NCI-H748 treated with DMSO at 0.1 percent for 48 hours (cell line): ENCODE measurements at places on chromosomes 12 and 14.

- no peak for DNase-seq
These were observed 95.8 kb upstream of the ATXN7L3B start for GRCh38 chr12:74441872-74442271.

DNA sequence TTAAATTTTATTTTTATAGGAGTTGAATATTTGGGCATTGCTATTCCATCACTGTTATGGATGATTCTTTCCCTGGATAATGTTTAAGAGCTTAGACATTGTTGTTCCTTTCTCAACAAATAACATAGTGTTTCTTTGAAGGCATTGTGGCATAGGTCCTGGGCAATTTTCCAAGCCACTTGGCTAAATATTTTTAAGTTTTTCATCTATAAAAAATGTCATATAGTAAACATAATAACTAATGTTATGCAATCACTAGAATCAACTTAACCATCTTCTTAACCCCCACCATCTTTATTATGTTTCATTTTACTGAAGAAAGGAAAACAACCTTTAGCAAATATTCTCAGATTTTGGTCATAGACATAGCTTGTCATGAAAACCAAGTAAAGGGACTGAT lies 600.6 kb upstream of the LMO3 start:
- no peak for DNase-seq

DNA sequence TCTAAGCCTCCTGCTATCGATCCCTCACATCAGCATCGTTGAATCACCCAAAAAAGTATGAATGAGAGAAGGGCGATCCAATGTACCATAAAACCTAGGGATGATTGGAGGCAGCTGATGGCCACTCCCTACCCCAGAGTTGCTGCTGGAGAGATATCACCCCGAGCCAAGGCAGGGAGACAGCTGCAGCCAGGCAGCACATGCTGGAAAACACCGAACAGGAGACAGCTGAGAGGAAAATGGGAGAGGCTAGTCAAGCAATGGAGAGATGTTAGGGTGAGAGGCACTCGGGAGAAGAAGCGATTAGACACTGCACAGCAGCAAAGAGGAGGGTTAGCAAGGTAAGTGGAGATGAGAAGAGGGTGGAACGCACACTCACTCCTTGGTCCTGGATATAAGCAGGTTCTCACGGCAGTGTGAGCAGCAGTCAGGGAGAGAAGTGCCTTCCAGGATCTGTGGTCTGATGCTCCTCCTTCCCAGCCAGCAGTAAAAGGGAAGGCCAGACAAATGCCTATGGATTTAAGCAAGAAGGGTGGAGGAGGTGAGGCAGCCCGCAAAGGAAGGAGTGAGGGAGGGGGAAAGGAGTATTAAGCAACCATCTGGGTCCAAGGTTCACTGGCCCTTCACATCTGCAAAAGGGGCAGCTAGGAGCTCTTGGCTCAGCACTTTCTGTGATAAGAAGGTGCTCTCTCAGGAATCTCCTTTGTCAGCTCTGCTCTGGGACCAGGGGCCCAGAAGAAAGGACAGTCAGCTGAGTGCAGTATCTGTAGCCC lies at the start of gene SLC7A7:
TSS of gene SLC7A7 (minus strand) at position 495 of the 773 bp plus-strand sequence. CDS start 2,037 bp downstream, outside the sequence.
- no peak for DNase-seq

GRCh38 chr14:23005451-23006187 lies 4.3 kb downstream of the C14orf93 start:
- DNase-seq: no peak

DNA sequence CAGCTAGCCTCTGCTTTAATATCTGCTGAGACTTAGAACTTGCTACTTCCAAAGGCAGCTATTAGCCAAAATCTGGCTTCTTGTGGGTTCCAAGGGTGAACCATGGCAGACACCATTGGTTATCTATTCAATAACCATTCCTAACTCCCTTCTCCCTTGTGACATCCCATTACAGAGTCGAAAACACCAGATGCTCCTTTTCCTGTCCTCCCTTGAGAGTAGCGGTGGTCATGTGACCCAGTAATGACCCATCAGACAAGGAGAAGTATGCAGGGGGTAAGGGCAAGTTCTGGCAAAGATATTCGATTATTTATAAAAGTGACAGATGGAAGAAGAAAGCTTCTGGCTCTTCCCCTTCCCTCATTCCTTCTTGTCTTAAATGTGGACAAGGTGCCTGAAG lies 20.1 kb downstream of the TGFB3 start:
- DNase-seq: no peak

DNA sequence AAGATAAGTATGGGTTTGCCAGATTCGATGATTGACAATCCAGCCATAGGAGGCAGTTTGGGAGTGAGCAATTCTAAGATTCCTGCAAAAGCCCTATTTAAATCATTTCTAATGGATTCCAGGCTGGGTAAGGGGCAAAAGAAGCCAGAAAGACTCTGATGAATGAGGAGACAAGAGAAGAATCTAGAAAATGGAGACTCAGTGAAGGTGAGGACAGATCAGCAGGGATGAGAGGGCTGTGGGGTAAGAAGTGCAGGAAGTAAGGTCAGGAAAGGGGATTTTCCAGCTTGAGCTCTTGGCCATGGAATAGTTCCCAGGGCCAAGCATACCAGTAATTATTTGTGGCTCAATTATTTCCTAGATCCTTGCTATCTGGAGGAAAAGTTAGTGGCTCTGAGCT lies 87.3 kb downstream of the TMX1 start:
- no peak for DNase-seq

- no peak for DNase-seq
These were observed 56.5 kb downstream of the HCAR2 start for GRCh38 chr12:122646517-122647217.
